Activated CD4-positive, alpha-beta T cell treated with anti-CD3 and anti-CD28 coated beads for 36 hours (primary cell): ENCODE measurements at places on chromosomes 5 and 9. TPM values are rescaled to one million over a fixed set of nuclear protein-coding genes. Genes with fewer than 3 reads are reported as not detected.

DNA sequence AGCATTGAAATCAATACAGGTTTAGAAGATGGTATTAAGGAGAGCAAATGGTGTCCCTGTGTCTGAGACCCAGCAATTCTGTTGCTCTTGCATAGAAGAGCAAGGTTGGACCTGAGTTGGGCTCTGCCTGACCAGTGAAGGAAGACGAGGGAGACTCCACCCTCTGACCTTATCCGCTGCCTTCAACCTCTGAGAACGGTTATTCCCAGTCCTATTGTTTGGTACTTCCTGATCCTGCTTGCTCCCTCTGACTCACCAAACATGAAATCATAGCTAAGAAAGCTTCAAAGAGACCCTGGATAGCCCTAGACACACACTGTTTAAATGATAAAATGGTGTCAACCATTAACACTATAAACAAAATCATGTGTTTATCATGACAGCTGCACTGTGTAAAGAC lies 218.5 kb downstream of the PLK2 start:
- no peak for DNase-seq
- H3K4me3 ChIP-seq: no peak overlapping the region
- no peaks in the 10 kb centered on the region for H3K27me3 ChIP-seq
- H3K36me3 ChIP-seq: no peaks in the 10 kb centered on the region

DNA sequence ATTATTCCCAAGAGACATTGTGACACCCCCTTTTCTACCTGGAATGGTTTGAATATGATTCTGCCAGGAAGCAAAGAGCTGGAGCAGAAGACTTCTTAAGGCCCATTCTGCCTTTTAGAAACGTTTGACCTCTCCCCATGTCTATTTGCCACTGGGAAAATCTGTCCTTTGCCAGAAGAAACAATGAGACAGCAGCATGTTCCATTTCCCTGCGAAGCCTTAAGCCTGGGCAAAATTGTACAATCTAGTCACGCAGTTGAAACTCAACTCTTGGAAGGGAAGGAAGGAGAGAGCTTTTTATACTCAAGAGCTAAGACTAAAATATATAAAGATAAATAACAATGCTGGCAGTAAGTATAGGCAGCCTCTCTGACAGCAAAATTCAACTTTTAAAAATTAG lies 22.1 kb upstream of the SPOCK1 start:
- H3K27me3 ChIP-seq: peaks cover 17% of the 10 kb centered on the region
- no peak overlapping the region for H3K27ac ChIP-seq
- DNase-seq: no peak
- no peaks in the 10 kb centered on the region for H3K4me1 ChIP-seq
- no peaks in the 10 kb centered on the region for H3K36me3 ChIP-seq

- H3K27me3 ChIP-seq: no peaks in the 10 kb centered on the region
- H3K36me3 ChIP-seq: no peaks in the 10 kb centered on the region
- no peak for DNase-seq
- H3K27ac ChIP-seq: no peak overlapping the region
- no peaks in the 10 kb centered on the region for H3K4me1 ChIP-seq
Measured at GRCh38 chr5:1034421-1034905, 25.9 kb downstream of the NKD2 start.

- no peak overlapping the region for H3K27ac ChIP-seq
- H3K36me3 ChIP-seq: peaks cover 41% of the 10 kb centered on the region
- H3K27me3 ChIP-seq: no peaks in the 10 kb centered on the region
- H3K4me3 ChIP-seq: no peak overlapping the region
- H3K4me1 ChIP-seq: peaks cover 5% of the 10 kb centered on the region
Measured at GRCh38 chr9:135822374-135822755, 85.0 kb downstream of the CAMSAP1 start.

GRCh38 chr9:79012561-79012960 lies 559.2 kb upstream of the TLE4 start:
- H3K4me1 ChIP-seq: no peaks in the 10 kb centered on the region
- H3K27ac ChIP-seq: no peak overlapping the region
- H3K27me3 ChIP-seq: no peaks in the 10 kb centered on the region

GRCh38 chr5:132056610-132057497 lies 3.6 kb upstream of the IL3 start:
- no peak overlapping the region for H3K4me3 ChIP-seq
- peak; percentile 2 for DNase-seq
- peaks cover 2% of the 10 kb centered on the region for H3K27me3 ChIP-seq
- peaks cover 27% of the 10 kb centered on the region for H3K4me1 ChIP-seq
- H3K27ac ChIP-seq: no peak overlapping the region
- no peaks in the 10 kb centered on the region for H3K36me3 ChIP-seq

GRCh38 chr5:56961746-56962145 lies 9.8 kb upstream of the MIER3 start:
- DNase-seq: no peak
- H3K4me1 ChIP-seq: no peaks in the 10 kb centered on the region
- H3K27me3 ChIP-seq: peaks cover 28% of the 10 kb centered on the region
- no peak overlapping the region for H3K4me3 ChIP-seq
- H3K36me3 ChIP-seq: no peaks in the 10 kb centered on the region

GRCh38 chr5:146607659-146608332 lies 91.8 kb upstream of the GPR151 start:
- no peak overlapping the region for H3K4me3 ChIP-seq
- no peaks in the 10 kb centered on the region for H3K4me1 ChIP-seq
- H3K36me3 ChIP-seq: no peaks in the 10 kb centered on the region
- DNase-seq: no peak
- H3K27me3 ChIP-seq: peaks cover 2% of the 10 kb centered on the region

- no peak for DNase-seq
- H3K4me3 ChIP-seq: peak overlapping the region; percentile 31
- H3K27me3 ChIP-seq: peaks cover 34% of the 10 kb centered on the region
- peaks cover 8% of the 10 kb centered on the region for H3K4me1 ChIP-seq
- no peak overlapping the region for H3K27ac ChIP-seq
- H3K36me3 ChIP-seq: no peaks in the 10 kb centered on the region
Measured at GRCh38 chr5:61626639-61627282, 294.7 kb downstream of the ZSWIM6 start.

GDA gene
- not detected for total RNA-seq

WDR38 gene
- not detected for total RNA-seq

AQP7 gene
- total RNA-seq: not detected

ACTBL2 gene
- total RNA-seq: not detected

RIC1 gene
- 13.6 TPM for total RNA-seq

OMD gene
- total RNA-seq: not detected

WDR70 gene
- total RNA-seq: 33.6 TPM

PIP5KL1 gene
- 1.9 TPM for total RNA-seq
